Fibroblast of lung (primary cell): ENCODE measurements at places on chromosomes 11 and 22.
A peak's percentile ranks its signal among the peaks of the same experiment; 100 is the strongest.

GRCh38 chr11:102780491-102780918 is at the start of gene MMP10:
TSS of gene MMP10 (minus strand) at chr11:102780628. CDS start at chr11:102780591, 37 bp downstream.
- peak; percentile 55 for DNase-seq

GRCh38 chr11:34890812-34891211 is 25.4 kb downstream of the APIP start:
- DNase-seq, result peak; percentile 42

GRCh38 chr22:20183101-20183500 is 32.2 kb upstream of the CCDC188 start:
- no peak for DNase-seq

- peak; percentile 23 for DNase-seq
Observed at GRCh38 chr11:72609045-72609444, 65.2 kb downstream of the PDE2A start.

- DNase-seq, result peak; percentile 62
Observed at GRCh38 chr11:30917859-30918478, 331.8 kb upstream of the MPPED2 start.

GRCh38 chr11:47152953-47153950 is 23.4 kb downstream of the ARFGAP2 start:
- DNase-seq, result peak; percentile 49

DNA sequence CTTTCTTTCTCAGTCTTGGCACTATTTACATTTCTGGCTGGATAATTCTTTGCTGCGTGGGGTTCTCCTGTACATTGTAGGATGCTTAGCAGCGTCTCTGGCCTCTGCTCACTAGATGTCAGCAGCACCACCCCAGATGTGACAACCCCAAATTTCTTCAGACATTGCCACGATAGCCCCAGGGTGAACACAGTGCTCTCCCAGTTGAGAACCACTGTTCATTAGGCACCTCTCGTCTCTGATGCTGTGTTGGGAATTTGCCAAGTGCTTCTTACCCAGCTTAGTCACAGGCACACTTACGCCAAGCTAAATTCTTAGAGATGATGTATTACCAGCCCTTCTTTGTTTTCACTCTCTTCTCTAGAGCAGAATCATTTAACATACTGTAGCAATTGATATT is 9.4 kb downstream of the TRIM6 start:
- peak; percentile 91 for DNase-seq

DNA sequence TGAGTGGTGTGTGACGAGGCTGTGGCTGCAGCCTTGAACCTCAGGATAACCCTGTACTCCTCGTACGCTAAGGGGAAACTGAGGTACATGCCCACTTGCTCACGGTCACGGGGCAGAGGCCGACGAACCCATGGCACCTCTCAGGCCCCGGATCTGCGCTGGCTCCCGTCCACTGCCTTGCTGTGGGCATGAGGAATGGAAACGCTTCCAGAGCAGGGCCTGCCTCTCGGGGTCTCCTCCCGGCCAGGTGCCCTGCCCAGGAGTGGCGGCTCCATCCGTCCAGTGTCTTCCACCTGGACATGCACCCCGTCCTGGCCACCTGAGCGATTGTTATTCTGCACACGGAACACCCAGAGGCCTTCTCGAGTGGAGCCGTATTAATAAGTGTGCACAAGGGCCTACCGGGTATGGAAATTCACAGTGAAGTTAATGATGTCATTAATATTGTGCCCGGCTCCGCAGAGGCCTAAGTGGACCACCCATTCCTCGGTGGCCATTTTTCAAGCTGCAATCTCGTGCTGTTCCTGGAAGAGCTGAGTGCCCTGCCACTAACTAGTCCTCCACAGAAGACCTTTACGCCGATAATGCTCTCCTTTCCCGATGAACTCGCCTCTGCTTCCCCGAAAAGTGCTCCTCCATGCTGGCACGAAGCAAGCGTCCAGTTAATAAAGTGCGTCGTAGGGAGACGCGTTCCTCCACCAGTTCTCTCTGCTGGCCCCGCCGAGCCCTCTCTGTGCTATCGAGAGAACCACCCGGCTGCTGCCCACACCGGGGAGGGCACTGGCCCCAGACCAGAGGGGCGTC is 927.9 kb downstream of the BRD1 start:
- no peak for DNase-seq

- DNase-seq, result no peak
Observed at GRCh38 chr22:42716221-42716620, 4.4 kb downstream of the A4GALT start.

DNA sequence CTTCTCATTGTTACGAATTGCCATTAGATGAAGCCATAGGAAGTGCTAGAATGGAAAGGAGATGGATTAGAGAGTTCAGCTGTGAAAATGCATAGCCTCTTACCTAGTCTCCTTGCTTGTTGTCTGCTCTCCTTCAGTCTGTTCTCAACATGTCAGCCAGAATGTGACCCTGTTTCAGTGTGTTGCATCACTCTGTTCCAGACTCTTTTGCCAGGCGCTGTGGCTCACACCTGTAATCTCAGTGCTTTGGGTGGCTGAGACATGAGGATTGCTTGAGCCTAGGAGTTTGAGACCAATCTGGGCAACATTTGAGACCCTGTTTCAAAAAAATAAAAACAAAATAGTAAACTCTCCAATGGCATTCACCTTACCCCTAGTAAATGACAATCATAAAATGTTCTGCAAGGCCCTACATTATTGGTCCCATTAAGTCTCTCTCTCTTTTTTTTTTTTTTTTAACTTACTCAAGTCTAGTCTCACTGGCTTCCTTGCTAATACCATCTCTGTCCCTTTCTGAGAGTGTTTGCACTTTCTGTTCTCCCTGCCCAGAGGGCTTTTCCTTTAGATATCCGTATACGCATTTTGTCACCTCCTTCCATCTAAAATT is 39.4 kb downstream of the CYP2R1 start:
- no peak for DNase-seq

DNA sequence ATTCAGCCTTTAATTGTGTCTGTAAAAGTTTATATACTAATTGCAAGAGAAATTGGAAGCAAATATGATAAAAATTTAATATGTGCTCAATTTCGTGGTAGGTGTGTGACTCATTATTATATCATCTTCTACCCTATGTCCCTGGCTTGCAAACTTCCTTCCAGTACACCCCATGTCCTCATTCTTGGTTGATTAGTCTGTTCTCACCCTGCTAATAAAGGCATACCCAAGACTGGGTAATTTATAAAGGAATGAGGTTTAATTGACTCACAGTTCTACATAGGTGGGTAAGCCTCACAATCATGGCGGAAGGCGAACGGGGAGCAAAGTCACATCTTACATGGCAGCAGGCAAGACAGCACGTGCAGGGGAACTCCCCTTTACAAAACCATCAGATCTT is 11.9 kb downstream of the MRGPRX3 start:
- DNase-seq, result peak; percentile 10

DNA sequence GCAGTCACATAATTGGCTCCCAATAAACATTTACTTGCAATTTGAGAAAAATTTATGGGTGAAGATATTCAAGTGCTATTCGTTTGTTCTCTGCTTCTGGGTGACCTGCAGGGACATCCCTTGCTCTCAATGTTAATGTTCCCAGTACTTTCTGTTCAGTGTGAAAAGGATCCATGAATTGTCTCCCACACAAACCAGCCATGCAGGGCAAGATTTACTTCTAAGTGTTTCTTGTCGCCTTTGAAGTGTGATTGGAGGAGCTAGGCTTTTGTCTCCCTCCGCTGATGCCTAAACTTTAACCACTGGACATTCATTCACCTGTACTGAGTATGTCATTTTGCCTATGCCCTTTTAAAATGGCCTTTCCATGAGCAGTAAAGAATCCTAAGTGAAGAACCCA is 66.4 kb upstream of the ADA2 start:
- DNase-seq, result no peak

DNA sequence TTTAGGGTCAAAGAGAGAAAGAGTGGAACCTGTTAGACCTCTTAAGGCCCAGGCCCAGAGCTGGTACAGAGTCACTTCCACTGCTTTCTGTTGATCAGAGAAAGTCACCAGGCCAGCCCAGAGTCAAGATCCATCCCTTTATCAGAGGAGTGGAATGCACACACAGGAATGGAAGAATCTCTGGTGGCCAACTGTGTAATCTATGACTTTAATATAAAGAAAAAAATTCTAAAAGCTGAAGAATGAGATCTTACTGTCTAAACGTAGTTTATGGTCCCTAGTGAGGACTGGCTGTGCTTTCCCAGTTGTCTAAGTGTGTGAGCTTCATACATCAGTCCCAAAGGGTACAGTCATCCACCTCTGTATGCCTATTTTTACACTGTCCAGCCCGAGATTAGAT is 51.0 kb downstream of the PPFIBP2 start:
- no peak for DNase-seq

GRCh38 chr22:25404928-25405816 is 159.3 kb upstream of the GRK3 start:
- DNase-seq, result peak; percentile 72

GRCh38 chr11:102981324-102981910 is 25.9 kb upstream of the MMP13 start:
- DNase-seq, result peak; percentile 35

DNA sequence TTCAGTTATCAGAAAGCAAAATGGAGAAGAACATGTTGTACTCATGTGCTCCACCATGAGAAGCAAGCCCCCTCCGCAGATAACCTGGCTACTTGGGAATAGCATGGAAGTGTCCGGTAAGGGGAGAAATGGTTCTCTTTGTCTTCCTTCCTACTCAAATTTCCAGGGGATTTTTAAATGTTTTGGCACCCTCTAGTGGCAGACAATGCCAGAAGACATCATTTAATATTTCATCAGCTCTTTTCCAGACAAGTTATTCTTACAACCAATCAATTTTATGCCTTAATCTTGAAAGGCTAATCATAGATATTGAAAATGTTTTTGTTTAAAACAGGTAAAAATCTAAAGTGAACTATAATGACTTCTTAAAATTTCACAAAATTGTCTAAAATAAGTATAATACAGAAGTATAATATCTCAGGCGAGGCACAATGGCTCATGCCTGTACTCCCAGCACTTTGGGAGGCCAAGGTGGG is 15.7 kb downstream of the CRTAM start:
- DNase-seq, result peak; percentile 88

DNA sequence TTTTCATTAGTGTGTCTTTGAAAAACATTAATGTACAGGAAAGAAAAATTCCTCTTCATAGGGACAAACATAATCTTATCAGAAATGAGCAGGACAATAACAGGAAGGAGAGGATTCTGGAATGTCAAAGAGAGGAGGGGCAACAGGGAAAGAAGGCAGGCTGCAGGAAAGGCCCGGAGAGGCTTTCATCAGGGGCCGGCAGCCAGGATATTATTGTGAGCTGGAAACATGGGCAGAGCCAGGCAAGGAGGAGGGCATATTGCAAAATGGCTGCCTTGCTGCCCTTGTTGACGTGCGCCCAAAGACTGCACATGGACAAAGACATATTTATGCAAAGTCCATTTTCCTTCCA is 433.7 kb downstream of the ETS1 start:
- no peak for DNase-seq

- DNase-seq, result no peak
Observed at GRCh38 chr11:70780246-70780535, 381.9 kb downstream of the CTTN start.

DNA sequence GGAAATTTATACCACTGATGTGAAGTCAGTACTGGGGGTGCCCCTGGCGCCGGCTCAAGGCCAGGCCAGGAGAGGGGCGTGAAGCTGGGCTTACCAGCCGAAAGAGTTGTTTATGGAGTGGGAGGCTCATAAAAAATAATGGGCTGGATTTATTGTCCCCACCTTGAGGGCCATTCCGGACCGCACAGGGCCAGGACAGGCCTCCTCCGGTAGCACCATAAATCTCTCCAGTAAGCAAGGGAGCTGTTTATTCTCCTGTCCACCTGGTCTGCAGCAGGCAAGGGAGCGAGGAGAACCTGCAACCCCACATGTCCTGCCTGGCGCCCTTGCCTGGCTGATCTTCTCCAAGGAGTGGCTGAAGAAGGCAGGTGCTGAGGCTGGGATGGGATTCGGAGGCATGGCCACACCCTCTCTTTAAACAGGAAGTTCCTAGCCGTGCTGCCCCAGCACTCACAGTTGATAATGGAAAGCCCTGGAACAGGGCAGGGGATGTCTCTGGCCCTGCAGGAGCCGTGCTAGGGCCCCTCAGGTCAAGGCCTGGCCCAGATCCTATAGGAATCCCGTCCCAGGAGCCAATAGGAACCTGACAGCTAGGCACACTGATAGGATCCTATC is 65.1 kb downstream of the SCUBE1 start:
- DNase-seq, result no peak

GRCh38 chr11:102516179-102516578 is 14.4 kb downstream of the MMP7 start:
- no peak for DNase-seq

DNA sequence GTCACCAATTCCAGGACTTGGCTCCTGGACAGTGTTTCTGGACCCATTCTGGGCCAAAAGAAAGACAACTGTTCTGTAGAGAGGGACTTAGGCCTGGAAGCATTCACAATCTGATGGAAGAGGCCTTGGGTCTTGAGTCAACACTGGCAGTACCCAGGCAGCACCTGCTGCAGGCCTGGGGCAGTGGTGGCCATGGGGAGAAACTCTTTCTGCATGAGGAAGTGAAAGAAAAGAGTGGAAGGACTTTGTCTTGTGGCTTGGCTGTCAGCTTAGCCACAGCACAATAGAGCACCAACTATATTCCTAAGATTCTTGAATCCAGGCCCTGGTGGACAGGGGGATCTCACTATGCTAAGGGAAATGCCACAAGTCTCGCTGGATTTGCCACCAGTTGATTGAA is 70.6 kb downstream of the CTSC start:
- DNase-seq, result no peak

- DNase-seq, result no peak
Observed at GRCh38 chr11:119434591-119435330, 11.8 kb upstream of the THY1 start.

GRCh38 chr11:88689548-88690240 is 352.2 kb upstream of the CTSC start:
- no peak for DNase-seq

GRCh38 chr11:69308936-69309615 is 15.1 kb downstream of the MYEOV start:
- no peak for DNase-seq

GRCh38 chr22:48321986-48322545 is 1505.6 kb downstream of the BRD1 start:
- no peak for DNase-seq

DNA sequence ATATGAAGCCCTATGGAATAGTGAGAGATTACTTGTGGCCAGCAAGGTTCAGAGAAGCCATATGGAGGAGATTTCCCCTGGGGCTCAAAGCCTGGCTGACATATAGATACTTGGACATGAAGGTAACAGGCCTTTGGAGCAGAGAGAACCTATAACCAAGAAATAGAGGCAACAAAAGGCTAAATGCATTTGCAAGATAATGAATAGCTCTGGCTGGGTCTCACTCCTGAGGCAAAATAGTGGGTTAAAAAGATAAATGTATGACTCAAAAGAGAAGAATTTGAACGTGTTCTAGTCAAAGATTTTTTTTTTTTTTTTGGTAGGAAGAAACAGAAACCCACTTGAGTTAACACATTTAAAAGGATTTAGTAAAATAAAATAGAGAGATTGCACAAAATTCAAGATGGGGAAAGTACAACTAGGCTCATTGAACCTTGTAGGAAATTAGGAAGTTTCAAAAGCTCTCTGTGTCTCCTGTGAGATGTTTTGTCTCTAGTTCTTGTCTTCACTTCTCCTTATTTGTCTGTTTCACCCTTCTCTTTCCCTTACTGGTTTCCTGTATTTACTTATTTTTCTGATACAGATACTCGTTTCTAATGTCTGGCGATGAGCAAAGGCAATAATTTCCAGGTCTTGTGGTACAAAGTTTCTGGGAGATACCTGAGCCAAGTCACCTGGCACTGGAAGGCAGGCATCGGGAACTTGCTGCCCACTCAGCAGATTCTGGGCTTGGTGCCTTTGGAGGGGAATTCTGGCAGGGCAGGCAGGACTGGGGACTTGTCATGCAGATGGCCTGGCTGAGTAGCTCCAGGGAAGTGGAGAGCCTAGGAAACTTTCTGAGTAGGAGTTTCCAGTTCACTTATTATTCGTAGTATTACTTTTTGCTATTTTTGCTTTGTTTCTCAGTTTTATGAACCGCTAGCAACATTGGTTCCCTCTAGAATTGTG is 49.2 kb upstream of the SESN3 start:
- peak; percentile 59 for DNase-seq
